ENCODE measurements at places on chromosomes 2 and 18.

GRCh38 chr2:194730266-194730665 is 926.8 kb upstream of the SLC39A10 start:
- DNase-seq: no peak

GRCh38 chr18:3594760-3595368 is 144.9 kb downstream of the TGIF1 start:
- DNase-seq: no peak

DNA sequence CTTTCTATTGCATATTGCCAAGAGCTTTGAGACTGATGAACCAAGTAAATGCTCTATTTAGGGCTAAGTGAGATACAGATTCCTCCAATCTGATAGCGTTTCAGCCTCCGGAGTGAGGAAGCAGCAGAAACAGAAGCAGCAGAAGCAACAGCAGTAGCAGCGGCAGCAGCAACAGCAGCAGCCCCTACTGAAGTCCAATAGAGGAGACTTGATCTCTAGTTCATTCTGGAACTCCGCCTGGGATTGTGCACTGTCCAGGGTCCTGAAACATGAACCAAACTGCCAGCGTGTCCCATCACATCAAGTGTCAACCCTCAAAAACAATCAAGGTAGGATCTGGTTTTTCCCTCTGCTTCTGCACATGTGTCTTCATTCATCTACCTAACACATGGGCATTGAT is at the start of gene DPP10:
Gene DPP10 (plus strand): TSS at position 132 of the 400 bp plus-strand sequence.
- peak; percentile 83 for DNase-seq

- peak; percentile 33 for DNase-seq
These were observed 4.5 kb upstream of the NPPC start for GRCh38 chr2:231930593-231931281.

- DNase-seq: no peak
These were observed 2.1 kb upstream of the KCNJ3 start for GRCh38 chr2:154696369-154696768.

GRCh38 chr2:38074764-38075506 is 1.0 kb downstream of the CYP1B1 start:
- peak; percentile 75 for DNase-seq

- no peak for DNase-seq
These were observed 552.8 kb upstream of the KLHL29 start for GRCh38 chr2:22832196-22832595.

GRCh38 chr2:62243983-62244382 is 48.1 kb downstream of the B3GNT2 start:
- no peak for DNase-seq
